Camera-type eye (tissue), 1 donor: ENCODE measurements at places on chromosomes 6 and 20. TPM values are rescaled to one million over a fixed set of nuclear protein-coding genes. Genes with fewer than 3 reads are reported as not detected.

The ZNF334 gene
- total RNA-seq, result 34.7 TPM

The PTK6 gene
- total RNA-seq, result 1.3 TPM

The TFAP2A gene
- 30.1 TPM for total RNA-seq

The HLA-DMB gene
- total RNA-seq, result 4.9 TPM

The HLA-DOB gene
- total RNA-seq, result not detected

The THBS2 gene
- 132 TPM for total RNA-seq

The TMEM63B gene
- total RNA-seq, result 40.5 TPM

The LCA5 gene
- total RNA-seq, result 34.3 TPM
